ENCODE measurements at places on chromosomes 6 and 20. TPM values are rescaled to one million over a fixed set of nuclear protein-coding genes. Genes with fewer than 3 reads are reported as not detected.

The FAM210B gene
- total RNA-seq: 59.7 TPM

The MCCD1 gene
- total RNA-seq: not detected

- no peak for DNase-seq
These were observed 57.3 kb upstream of the LAMP5 start for GRCh38 chr20:9457136-9457535.

The RIN2 gene
- total RNA-seq: 34.1 TPM

The DEFB114 gene
- not detected for total RNA-seq

The NKX2-4 gene
- total RNA-seq: not detected

GRCh38 chr6:34695729-34696188 is 808 bp downstream of the ILRUN start:
- DNase-seq: no peak

The CTAGE9 gene
- total RNA-seq: not detected

DNA sequence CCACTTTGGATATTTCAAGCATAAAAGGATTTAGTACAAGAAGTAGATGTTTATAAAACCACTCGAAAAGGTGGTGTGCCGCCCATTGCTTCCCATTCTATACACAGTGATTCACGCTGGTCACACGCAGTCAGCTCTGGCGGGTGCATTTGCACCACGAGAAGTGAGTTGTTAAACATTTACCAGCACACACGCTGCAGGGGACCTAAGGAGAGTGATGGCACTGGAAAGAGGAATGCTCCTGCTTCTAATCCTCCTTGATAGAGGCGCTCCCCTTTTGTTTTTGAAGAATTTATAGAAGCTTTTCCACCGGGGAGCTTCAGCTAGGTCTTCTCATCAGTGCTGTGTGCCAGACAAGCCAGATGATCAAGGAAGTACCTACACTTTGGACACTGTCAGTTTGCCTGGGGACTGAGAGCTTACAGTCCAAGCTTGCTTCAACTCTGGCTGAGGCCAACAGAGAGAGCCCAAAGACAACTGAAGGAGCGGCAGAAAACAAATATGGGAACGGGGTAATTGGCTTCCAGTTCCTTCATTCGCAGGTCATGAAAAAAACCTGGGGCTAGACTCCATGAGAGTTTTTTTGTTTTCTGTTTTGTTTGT is 31.2 kb downstream of the MUC22 start:
- DNase-seq: peak; percentile 76

The SMLR1 gene
- not detected for total RNA-seq

DNA sequence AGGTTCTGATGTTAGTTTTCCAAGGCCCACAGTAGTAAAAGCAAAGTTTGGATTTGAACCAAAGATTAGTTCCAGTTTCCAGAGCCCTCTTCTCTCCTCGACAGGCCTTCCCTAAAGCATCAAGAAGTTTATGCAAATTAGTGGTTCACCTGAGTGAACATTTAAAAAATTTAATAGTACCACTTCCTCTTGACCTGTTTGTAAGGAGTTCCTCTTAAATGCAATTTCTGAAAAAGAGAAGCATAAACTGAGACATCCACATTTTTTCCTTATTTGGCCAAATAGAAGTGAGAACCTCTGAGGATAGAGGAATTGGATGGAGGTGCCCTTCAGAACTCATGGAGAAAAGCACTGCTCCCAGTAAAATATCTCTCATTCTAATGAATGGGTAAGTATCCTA is 1.2 kb upstream of the DSE start:
- no peak for DNase-seq

The DEFB124 gene
- not detected for total RNA-seq

DNA sequence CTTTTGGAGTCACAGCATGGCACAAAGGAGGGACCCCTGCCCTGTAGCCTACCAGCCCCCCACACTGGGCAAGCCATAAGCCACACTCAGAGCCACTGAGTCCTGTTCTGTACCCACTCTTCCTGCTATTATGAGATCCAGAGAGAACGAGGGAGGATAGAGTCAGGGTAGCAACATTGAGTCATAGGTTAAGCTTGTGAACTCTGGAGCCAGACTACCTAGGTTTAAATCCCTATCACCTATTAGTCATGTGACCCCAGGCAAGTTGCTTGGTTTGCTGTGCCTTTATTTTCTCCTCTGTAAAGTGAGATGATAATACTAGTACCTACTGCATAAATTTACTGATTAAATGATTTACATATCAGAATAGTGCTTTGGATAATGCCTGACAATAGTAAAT is 540 bp downstream of the CNBD2 start:
- DNase-seq: no peak

DNA sequence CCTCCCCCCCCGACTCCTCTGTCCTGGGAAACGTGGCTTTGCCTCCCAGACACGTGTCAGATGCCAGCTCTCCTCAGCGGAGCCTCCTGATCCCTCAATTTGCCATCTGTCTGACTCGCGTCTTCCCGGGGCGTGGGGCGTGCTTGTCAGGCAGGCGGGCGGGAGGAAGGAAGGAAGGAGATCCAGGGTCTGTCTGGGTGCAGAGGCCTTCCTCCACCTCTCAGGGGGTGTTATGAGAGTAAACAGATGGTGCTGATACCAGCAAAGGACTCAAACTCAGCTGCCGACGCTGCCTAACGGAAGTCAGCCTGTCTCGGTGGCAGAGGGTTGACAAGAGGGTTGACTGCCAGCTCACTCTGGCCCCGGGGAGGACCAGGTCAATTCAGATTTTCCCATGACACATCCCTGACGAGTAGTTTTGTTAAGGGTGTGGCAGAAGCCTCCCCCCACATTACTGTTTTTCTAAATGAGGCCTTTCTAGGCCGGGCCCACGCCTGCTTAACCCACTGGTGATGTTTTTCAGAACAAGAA is 17.0 kb downstream of the UQCC2 start:
- no peak for DNase-seq

DNA sequence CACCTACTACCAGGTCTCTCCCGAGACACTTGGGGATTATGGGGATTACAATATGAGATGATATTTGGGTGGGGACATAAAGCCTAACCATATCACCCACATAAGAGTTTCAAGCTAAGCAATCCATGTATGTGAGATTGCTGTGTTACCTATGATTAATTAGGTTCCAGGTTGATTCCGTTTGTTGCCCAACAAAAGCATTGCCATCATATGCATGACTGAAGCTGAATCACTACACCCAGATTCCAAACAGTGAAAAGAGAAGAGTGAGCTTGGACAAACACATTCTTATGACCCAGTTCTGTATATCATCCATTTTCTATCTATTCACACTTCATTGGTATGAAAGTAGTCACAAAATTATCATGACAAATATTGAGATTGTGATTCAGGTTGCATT is 952.5 kb upstream of the MAN1A1 start:
- DNase-seq: no peak

The FOXA2 gene
- total RNA-seq: 0.04 TPM

DNA sequence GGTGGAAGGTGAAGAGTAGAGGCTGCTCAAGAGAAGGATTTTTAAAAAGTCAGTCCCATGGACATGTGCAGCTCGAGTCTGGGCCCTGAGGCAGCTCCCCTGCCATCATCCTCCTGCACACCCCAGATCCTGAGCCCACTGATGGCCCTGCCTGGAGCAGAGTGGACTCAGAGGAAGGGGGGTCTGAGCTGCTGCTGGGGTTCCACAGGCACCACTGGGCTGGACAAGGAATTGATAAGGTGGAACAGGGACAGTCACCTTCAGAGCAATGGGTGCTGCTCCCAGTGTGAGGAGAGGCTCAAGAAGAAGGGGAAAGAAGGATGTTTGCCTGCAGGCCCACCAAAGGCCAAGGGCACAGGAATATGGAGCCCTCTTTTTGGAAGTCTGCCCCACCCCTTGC is 6.2 kb downstream of the ULBP2 start:
- no peak for DNase-seq

DNA sequence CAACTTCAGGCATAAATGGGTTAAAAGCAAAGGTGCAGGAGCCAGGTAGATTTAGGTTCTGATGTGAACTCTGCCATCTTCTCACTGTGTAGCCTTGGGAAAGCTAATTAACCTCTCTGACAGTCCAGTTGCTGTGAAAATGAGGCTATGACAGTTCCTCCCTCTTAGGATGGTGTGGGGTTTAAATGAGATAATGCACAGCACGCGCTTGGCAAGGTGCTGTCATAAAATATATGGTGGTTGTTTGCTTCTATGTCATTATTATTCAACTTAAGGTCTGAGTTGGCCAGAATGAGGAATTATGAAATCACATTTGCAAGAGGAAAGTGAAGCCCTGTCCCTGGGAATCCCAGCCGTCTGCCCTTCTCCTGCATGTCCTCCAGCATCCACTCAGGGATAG is 15.5 kb upstream of the BCAS1 start:
- DNase-seq: no peak

DNA sequence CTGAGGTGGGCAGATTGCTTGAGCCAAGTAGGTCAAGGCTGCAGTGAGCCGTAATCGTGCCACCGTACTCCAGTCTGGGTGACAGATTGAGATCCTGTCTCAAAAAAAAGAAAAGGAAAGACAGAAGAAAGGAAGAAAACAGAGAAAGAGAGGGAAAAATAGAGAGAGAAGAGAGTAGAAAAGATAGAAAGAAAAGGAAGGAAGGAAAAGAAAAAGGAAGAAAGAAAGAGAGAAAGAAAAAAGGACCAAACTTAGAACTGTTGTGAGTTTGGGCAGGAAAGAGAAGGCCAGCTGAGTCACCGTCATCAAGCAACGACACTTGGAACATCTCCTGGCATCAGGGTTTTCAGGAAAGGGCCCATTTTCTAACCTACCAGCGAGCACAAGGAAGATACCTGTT is 96.0 kb upstream of the AKAP12 start:
- no peak for DNase-seq

DNA sequence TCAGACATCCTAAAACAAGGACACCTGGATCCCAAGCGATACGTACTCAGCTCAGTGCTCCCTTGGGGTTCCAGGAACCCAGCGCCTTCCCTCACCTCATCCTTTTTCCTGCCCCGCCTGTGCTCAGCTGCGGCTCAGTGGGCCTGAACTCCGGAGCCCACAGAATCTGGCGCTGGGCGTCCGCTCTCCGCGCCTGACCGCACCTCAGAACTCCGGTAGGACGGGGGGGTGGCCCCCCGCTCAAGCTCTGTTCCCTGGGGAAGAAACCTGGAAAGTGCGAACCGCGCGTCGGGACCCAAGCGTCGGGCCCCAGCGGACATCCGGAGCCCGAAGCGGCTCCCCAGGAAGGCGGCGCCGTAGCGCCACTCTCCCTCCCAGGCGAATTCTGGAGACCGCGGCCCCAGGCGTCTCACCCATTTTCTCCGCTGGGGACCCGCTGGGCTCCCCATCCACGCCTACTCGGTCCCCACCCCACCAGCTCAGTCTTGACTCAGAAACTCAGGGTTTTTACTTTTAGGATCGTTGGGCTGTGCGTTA is 336 bp upstream of the LY6G5C start:
- peak; percentile 26 for DNase-seq

The RANBP9 gene
- 25.7 TPM for total RNA-seq

The SLC22A2 gene
- not detected for total RNA-seq

All from kidney epithelial cell (primary cell).